Breast epithelium (tissue), 4 donors: ENCODE measurements at places on chromosomes 13 and 19. TPM values are rescaled to one million over a fixed set of nuclear protein-coding genes. Genes with fewer than 3 reads are reported as not detected.

DNA sequence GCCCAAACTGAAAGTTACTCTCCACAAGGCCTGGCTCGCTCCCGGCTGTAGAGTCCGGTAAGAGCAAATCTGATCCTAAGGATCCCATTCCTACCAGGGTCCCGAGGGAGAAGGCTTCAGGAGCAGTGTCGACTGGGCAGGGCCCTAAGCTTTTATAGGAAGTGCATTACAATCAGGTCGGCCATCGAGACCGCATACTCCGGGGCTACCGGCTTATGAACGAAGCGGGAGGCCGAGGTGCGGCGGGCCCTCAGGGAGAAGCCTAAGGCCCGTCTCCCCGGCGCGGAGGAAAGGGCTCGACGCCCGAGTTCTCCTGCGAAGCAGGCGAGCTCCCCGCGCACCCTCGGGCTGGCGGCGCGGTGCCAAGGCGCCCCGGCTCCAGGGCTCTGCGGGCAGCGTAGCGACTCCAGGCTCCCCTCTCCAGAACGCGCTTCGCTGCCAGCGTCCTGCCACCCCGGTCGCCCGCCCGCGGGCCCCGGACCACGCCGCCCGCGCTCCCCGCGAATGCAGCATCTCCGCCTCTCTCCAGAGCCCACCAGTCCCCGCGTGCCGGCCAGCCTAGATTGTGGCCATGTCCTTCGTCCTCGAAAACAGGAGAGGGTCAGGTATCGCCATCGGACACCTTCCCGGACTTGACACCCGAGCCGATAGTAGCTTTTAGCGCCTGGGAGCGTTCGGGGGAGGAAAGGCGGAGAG, 1.4 kb downstream of the EFNB2 start:
- H3K4me1 ChIP-seq: peaks cover 3% of the 10 kb centered on the region
- H3K4me3 ChIP-seq: peak overlapping the region; percentile 94
- peak overlapping the region; percentile 81 for H3K27ac ChIP-seq
- no peaks in the 10 kb centered on the region for H3K27me3 ChIP-seq
- H3K36me3 ChIP-seq: no peaks in the 10 kb centered on the region

DNA sequence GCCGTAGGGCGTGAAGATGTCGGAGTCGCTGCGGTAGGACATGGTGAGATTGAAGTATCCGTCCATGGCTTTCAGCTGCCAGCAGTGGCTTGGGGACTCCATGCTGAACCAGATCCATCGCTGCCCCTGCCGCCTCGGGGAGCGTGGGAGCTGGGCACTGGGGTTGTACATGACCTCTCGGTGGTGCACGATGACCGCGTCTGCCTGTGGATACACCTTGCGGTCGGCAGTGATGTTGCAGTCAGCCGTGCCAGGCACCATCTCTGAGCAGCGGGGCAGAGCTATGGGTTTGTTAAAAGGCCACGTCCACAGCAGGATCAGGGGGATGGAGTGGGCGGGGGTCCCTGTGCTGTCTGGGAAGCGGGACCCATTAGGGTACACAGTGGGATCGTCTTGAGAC, 7.4 kb downstream of the FUT6 start:
- H3K27ac ChIP-seq: no peak overlapping the region
- H3K36me3 ChIP-seq: no peaks in the 10 kb centered on the region
- H3K27me3 ChIP-seq: no peaks in the 10 kb centered on the region

DNA sequence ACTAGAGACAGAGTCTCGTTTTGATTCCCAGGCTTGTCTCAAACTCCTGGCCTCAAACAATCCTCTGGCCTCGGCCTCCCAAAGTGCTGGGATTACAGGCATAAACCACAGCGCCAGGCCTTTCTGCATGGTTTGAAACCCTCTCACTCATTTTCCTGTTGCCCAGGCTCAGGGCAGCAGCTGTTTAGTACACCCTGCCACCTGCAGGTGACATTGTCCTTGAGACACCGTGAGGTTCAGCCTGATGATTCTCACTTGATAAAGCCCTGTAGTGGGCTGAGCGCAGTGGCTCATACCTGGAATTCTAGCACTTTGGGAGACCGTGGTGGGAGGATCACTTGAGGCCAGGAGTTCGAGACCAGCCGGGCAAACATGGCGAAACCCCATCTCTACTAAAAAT, 12.5 kb downstream of the IL12RB1 start:
- no peaks in the 10 kb centered on the region for H3K36me3 ChIP-seq
- no peak overlapping the region for H3K27ac ChIP-seq
- no peaks in the 10 kb centered on the region for H3K4me1 ChIP-seq
- H3K4me3 ChIP-seq: no peak overlapping the region

- H3K4me1 ChIP-seq: no peaks in the 10 kb centered on the region
- H3K36me3 ChIP-seq: no peaks in the 10 kb centered on the region
- H3K27ac ChIP-seq: no peak overlapping the region
- no peak for DNase-seq
These were observed 784.1 kb downstream of the UQCRFS1 start for GRCh38 chr19:28428663-28429348.

DNA sequence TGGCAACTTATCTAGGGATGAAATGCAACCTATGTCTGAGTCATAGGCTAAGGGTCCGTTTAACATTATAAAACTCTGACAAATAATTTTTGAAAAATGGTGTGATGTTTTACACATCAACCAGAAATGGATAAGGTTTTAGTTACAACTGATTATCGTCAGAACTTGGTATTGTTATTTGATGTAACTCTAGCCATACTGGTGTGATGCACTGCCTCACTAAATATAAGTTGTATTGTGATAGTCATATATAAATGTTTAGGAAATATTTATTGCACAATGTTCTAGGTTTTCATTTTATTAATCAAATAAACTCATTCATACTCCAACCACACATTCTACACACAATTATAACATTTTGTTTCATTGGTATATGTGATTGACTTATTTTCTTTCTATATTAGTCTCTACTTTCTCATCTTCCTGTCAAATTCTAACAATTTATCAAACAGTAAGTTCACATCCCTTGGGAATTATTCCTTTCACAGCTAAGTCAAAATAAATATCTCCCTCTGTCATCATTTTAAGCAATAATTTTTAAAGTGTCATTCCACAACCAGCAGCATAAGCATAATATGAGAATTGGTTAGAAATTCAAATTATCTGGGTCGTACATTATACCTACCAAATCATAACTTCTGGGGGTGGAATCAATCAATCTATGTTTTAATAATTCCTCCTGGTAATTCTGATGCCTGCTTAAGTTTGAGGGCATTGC, 873.9 kb downstream of the SLITRK1 start:
- DNase-seq: no peak
- no peaks in the 10 kb centered on the region for H3K27me3 ChIP-seq
- H3K36me3 ChIP-seq: no peaks in the 10 kb centered on the region
- H3K4me1 ChIP-seq: no peaks in the 10 kb centered on the region

DNA sequence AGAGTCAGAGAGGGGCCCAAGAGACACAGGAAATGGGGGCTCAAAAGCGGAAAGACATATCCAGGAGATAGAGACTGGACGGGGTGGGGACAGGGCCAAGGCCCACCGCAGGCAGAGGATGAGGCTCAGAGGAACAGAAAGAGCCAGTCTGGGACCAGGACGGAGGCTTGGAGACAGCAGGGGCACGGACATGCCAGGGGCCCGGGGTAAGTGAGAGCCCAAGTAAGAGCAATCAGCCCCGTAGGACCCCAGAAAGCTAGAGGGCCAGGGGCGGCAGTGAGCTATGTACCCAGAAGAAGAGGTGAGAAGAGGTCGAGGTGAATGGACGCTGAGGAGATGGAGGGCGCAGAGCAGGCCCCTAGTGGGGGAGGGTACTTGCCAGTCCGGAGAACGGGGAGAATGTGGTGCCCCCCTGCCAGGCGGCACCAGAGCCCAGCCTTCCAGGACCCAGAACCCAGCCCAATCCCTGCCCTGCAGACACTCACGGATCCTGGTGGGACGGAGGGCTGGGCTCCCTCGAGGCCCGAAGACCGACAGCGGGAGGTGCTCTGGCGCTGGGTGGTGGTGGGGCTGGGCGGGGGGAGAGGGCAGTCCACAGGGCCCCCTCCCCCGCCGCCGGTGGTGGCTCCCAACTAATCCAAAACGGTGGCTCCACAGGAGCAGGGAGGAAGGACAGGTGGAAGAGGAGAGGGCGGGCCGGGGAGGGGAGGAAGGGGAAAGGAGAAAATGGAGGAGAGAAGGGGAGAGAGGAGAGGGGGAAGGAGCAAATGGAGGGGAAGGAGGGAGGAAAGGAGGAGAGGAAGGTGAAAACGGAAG, 1.0 kb downstream of the GRIK5 start:
- H3K4me3 ChIP-seq: peak overlapping the region; percentile 51
- H3K4me1 ChIP-seq: no peaks in the 10 kb centered on the region
- H3K27ac ChIP-seq: no peak overlapping the region
- no peak for DNase-seq
- no peaks in the 10 kb centered on the region for H3K27me3 ChIP-seq

DNA sequence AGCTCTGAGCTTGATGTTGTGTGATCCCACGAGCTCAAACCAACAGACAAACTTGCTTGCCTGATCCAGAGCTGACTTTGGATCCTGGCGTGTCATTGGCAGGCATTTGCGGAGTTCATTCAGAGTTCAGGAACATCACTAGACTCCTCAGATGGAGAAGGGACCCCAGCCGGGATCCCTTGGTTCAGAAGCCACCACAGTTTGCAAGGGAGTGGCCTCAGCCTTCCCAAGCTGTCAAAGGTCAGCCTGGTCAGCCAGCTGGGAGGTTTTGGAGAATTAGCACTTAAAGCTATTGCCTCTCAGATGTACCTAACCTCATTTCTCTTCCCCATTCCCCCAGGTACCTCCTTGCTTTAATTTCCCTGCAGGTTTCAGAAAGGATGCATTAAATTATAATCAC, 208.8 kb upstream of the SOX21 start:
- no peaks in the 10 kb centered on the region for H3K27me3 ChIP-seq
- no peak overlapping the region for H3K4me3 ChIP-seq
- H3K27ac ChIP-seq: no peak overlapping the region
- H3K36me3 ChIP-seq: no peaks in the 10 kb centered on the region

DNA sequence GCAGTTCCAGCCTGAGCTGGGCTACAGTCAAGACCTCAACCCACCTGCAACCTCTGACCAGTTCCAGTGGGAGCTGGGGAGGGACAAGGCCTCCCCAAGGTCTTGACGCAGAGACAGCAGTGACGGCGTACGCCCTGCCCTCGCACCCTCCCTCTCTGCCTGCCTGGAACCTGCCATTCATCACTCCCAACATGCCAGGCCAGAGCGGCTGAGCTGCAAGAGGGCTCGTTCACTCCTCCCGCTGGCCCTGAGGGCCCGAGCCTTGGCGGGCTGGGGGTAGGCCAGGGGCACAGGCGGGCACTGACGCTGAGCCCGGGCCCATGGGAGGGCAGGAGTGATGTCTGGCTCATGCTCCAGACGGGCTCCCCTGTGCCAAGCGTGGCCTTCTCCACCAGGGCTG, 8.2 kb downstream of the NDUFA11 start:
- peak overlapping the region; percentile 68 for H3K27ac ChIP-seq
- H3K36me3 ChIP-seq: peaks cover 7% of the 10 kb centered on the region
- DNase-seq: no peak
- no peaks in the 10 kb centered on the region for H3K4me1 ChIP-seq
- no peaks in the 10 kb centered on the region for H3K27me3 ChIP-seq
- no peak overlapping the region for H3K4me3 ChIP-seq

DNA sequence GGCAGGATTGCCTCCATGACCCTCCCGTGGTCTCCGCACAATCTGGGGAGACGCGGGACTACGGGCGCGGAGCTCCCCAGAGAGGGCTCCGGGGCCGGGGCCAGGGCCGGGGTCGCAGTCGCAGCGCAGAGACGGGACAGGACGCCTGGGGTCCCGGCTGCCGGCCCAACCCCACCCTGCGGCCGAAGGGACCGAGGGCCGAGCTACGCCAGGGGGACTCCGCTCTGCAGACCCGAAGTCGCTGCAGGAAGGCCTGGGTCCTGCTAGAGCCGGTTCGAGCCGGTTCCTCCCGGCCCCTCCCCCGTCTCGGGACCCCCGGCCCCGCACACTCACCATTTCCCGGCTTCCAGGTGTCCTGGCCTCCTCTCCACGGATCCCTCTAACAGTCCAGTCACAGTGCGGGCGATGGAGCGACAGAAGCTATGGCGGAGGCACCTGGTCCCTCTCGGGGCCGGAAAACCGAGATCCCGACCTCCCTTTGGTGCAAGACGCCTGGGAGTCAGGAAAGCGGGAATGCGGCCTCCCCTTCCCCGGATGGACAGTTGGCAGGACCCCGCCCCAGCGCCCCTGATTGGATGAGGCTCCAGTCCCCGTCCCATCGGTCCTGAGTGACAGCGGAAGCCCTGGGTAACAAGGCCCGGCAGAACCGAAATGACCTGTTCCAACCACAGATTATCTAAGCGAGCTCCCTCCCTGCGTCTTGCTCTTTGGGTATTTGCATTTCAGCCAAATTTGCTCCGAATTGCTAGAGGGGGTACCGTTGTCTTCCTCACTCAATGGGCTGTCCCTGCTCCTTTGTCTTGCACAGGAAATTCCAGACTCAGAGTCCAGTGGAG, at the start of gene ZNF625:
ZNF625 (minus strand) TSS at position 512 of the 836 bp plus-strand sequence; CDS start at position 336, 176 bp downstream.
- peak within 1 kb of the TSS; percentile 98 for H3K4me3 ChIP-seq
- H3K36me3 ChIP-seq: no peaks in the 10 kb centered on the region
- H3K4me1 ChIP-seq: no peaks in the 10 kb centered on the region

DNA sequence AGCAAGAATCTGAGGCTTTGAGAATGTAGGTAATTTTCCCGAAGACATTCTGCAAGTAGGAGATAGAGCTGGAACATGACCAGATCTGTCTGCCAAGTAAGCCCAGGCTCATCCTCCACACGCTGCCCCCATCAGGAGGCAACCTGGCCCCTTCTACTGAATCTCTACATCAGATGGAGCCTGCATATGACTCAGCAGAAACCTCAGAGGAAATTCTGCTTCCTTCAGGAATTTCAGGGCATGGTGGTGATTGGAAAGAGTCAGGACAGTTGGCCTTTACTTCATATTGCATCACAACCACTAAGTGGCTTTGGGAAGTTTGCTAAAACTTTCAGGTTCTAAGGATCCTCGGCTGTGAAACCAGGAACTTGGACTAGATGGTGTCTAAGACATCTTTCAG, 85.2 kb downstream of the LRRC63 start:
- H3K27ac ChIP-seq: peak overlapping the region; percentile 78
- no peaks in the 10 kb centered on the region for H3K27me3 ChIP-seq
- H3K4me1 ChIP-seq: no peaks in the 10 kb centered on the region
- DNase-seq: no peak
- no peak overlapping the region for H3K4me3 ChIP-seq

DNA sequence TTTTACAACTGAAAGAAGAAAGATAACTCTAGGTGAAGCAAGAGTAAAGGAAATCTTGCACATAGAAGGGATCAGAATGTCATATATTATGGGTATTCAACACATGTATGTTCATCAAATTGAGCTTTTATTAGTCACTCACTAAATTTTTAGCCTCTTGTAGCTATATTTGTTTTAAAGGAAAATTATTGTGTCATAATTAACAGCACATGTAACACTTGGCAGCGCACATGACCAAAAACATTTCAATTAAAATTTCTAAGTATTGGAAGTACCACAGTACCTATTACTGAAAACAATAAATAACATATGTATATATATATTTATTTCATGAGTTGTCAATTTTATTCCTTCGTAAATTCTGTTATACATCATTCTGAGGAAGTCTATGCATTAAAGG, 2800.4 kb downstream of the PCDH9 start:
- H3K27me3 ChIP-seq: no peaks in the 10 kb centered on the region
- H3K36me3 ChIP-seq: no peaks in the 10 kb centered on the region

- DNase-seq: no peak
- H3K4me1 ChIP-seq: no peaks in the 10 kb centered on the region
- peak overlapping the region; percentile 45 for H3K4me3 ChIP-seq
- no peaks in the 10 kb centered on the region for H3K27me3 ChIP-seq
- H3K36me3 ChIP-seq: no peaks in the 10 kb centered on the region
These were observed 31.7 kb downstream of the DNAJC15 start for GRCh38 chr13:43054803-43055802.

PSG2 gene
- not detected for total RNA-seq
